ENCODE measurements at places on chromosomes 6 and 20.

DNA sequence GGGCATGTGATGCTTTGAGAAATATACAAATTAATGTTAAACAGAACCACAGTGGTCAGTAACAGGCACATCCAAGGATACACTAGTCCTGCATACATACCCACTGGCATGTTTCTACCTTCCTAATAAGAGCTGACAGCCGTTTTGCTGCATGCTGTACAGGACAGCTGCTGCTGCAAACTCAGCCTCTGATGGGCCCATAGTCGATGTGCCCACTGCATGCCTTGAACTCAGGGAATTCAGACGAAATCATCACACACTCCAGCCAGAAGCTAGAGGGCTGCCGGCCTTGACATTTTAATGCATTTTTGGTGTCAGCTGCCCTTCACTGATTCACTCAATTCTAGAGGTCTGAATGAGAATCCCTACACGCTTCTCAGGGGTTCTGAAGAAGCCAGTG, 29.3 kb downstream of the FKBP1A start:
- no peak for DNase-seq

DNA sequence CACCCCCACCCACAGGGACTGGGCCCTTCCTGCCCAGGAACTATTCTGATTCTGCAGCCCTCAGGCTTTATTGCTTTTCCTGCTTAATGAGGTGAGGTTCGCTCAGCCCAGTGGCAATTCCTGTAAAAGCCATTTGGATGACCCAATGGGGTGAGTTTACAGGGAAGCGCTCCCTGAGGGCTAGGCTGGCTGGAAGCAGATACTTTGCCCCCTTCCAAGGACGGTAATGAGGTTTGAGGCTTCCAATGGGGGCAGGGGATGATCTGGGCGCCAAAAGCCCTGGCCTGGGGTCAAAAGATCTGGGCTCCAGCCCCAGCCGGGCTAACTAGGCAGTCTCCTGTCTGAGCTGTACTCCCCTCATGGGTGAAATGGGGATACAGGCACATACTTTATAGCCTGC, 41.8 kb downstream of the RIPOR3 start:
- no peak for DNase-seq

DNA sequence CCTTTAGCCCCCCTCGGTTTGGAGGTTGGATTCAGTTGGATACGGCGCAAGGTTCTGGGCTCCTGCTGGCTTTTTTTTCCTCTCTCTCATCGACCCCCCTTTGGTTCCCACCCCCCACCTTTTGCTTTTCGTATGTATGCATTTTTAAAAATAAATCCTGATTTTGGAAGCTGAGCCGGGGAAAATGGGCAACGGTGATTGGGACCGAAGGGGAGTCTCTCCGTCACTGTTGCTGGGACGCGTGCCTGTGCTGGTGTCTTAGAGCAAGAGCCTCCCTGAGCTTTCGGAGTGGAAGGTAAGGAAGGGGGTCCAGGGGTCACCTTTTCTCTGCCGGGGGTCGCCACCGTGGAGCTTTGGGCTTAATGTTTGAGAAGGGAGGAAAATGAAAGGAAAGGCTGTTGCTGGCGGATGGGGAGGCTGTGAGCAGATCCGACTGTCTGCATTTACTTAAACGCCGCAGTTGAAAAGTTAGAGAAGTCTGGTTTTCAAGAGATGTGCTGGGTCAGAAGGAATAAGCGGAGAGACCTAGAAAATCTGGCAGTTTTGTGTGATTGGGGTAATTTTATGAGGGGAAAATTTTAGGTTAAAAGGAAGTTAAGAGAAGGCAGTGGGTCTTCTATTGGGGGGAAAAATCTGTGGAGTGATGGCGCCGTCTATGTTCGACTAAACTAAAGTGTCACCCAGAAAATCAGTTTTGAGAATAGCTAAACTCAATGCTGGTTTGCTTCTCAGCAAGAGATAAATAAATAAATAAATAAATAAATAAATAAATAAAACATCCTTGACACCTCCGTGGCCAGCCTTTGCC, 828 bp downstream of the ADGRB3 start:
- no peak for DNase-seq

DNA sequence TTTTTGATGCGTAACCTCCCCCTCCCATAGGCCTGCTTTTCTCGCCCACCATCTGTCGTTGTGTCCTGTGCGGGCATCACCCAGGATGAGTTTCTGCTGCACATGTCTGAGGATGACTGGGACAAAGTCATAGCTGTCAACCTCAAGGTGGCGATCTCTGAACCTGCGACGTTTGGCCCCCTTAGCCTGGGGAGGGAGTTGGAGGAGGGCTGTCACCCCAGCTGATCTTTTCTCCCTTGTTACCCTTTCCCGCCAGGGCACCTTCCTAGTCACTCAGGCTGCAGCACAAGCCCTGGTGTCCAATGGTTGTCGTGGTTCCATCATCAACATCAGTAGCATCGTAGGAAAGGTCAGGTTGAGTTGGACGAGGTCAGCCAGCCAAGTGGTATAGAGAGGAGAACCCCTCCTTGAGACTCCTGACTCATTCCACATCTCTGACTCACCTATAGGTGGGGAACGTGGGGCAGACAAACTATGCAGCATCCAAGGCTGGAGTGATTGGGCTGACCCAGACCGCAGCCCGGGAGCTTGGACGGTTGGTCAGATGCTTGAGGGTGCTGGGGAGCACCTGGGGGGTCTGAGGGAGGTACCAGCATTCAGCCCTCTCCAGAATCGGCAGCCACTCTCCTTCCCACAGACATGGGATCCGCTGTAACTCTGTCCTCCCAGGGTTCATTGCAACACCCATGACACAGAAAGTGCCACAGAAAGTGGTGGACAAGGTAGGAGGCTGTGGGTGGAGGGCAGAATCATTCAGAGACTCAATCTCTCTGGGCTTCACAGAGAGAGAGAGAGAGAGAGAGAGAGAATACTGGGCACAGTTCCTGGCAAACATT, 954 bp downstream of the HSD17B8 start:
- DNase-seq, result peak; percentile 79

DNA sequence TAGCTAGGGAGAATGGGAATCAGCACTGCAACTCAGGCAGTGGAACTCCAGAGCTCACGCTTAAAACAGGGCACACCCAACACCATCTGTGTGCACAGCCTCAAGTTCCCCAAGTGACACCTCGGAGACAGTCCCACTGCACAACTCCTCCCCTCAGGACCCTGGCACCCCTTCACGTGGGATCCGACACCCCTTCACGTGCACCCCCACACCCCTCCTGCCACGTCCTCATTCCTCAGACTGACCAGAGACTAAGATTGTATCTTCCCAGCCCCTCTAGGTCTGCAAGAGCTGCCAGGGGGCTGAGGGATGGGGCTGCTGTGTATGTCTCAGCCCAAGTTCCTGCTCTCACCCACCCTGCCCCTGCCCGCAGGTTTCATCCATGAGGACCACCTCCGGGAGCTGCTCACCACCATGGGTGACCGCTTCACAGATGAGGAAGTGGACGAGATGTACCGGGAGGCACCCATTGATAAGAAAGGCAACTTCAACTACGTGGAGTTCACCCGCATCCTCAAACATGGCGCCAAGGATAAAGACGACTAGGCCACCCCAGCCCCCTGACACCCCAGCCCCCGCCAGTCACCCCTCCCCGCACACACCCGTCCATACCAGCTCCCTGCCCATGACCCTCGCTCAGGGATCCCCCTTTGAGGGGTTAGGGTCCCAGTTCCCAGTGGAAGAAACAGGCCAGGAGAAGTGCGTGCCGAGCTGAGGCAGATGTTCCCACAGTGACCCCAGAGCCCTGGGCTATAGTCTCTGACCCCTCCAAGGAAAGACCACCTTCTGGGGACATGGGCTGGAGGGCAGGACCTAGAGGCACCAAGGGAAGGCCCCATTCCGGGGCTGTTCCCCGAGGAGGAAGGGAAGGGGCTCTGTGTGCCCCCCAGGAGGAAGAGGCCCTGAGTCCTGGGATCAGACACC, 7.6 kb downstream of the MYL9 start:
- no peak for DNase-seq

GRCh38 chr20:64189530-64189966, 25.3 kb downstream of the MYT1 start:
- DNase-seq, result no peak

DNA sequence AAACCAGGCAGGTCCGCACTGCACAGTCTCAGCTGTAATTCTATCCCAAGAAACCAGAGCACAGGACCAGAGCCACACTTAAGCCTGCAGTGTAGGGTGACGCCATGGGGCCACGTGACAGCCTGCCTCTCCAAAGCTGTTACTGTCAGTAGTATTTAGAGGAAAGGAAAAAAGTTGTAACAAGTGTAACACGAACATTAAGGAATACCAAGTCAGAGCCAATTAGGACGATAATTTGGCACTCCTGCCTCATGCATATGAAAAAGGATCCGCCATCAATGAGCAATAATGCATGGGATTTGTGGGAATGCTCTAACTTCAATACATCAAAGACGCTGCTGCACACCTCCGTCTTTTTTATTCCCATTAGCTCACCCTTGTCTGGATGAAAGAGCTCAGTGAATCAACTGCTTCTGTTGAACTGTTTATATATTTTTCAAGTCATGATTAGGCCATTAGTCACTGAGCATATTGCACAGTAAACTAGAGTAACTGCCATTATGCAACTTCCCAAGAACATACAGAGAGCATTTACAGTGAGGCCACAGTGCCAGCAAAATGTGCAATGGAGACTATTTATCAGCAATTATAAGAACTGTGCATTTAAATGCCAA, 79.9 kb downstream of the ATXN1 start:
- DNase-seq, result no peak

- no peak for DNase-seq
Measured at GRCh38 chr6:28772480-28773381, 151.1 kb downstream of the TRIM27 start.

DNA sequence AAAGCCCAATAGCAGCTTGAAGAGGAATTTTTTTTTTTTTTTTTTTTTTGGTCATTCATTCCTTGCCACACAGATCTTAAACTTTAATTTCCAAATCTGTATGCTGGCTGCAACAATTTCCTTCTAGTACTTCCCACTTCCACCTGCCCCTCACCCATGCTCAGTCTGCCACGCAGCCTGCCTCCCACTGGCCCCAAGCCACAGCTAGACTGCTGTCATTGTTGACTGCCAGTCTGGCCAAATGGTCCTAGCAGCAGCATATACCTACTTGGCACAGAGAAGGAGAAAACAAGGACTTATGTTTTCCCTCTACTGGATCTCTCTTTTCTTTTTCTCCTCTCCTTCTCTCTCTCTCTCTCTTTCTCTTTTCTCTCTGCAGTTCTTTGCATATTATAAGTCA, 118.3 kb upstream of the HEY2 start:
- DNase-seq, result no peak

- no peak for DNase-seq
Measured at GRCh38 chr6:75532521-75532920, 38.9 kb upstream of the FILIP1 start.

- peak; percentile 25 for DNase-seq
Measured at GRCh38 chr20:36969478-36970186, 18.1 kb upstream of the SAMHD1 start.

DNA sequence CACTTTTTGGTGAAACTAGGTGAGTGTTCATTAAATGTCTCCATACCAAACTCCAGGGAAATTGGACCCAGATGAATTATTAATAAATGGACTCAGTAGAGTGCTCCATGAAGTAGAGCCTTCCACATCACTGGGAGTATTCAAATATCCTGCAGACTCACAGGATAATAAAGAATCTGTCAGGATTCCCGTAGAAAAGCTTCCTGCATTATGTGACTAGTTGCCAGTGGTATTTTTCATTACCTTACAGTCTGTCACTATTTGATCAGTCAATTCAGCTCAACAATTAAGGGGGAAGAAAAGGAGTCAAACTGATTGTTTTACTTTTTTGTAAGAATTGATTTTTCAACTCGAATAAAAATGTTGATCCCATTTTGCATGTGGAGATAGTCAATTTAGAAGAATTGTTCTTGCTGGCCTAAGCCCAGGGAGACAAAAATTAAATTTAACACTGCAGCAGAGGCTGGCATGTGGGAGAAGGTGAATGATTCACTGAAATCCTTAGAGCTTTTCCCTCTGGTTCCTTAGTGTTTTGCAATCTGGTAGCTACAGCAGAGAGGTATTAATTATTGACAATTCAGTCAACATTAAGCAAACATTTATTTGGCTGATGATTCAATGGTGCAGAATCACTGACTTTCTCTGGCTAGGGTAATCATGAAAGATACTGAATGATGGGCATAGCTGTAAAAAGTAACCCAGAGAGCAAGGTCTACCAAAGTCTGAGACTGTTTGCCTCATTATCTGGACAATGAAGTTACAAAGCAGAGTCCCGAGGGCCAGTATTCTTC, 442.4 kb downstream of the CD83 start:
- no peak for DNase-seq

- DNase-seq, result no peak
Measured at GRCh38 chr20:9490631-9491030, 23.8 kb upstream of the LAMP5 start.

GRCh38 chr6:35401514-35401913, 50.6 kb upstream of the FANCE start:
- DNase-seq, result no peak

- no peak for DNase-seq
Measured at GRCh38 chr20:45104786-45105185, 3.9 kb upstream of the KCNS1 start.

DNA sequence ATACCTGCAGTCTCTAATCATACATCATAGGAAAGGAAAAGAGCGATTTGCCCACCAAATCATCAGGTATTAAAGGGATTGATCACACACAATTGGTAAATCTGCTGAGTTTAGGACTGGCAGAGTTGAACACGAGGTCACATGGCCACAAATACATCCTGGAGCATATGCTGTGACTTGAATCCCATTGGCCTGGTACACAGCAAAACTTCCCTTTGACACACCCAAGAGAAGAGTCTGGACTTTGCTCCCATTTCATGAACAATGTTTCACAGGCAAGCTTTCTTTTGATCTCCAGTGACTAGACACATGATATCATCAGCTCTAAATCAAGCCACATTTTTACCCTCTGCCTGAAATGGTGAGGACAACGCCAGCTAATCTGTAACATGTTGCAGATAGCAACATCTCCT, 117.9 kb downstream of the ISM1 start:
- no peak for DNase-seq

- no peak for DNase-seq
Measured at GRCh38 chr20:3521852-3522740, 51.3 kb downstream of the ATRN start.

DNA sequence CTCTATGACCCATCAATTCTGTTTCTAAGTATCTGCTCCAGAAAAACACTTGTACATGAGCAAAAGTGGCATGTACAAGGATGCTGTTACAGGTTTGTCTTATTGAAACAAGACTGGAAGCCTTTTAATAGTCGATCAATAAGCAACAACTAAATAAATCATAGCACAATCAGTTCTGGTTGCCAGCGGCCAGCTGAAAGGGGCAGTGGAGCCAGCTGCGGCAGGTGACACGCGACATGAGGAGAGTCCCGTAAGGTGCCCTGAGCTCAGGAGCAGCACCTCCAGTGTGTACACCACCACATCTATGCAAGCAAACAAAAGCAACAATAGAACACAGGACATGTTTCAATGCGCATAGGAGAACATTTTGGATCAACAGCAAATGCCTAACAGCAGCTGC, 20.7 kb upstream of the NNAT start:
- no peak for DNase-seq

GRCh38 chr6:151071295-151071694, 168.5 kb upstream of the AKAP12 start:
- no peak for DNase-seq

GRCh38 chr20:20593447-20594170, 118.8 kb downstream of the RALGAPA2 start:
- peak; percentile 8 for DNase-seq

GRCh38 chr6:5490501-5491069, 229.3 kb downstream of the FARS2 start:
- DNase-seq, result no peak

All from stimulated activated CD4-positive, alpha-beta T cell treated with anti-CD3 and anti-CD28 coated beads, Interleukin-1b, Interleukin-23, amount 100 ng/mL, for 48 hours (primary cell).